ENCODE measurements at places on chromosomes 2 and 18.
A peak's percentile ranks its signal among the peaks of the same experiment; 100 is the strongest.

- DNase-seq = no peak
Measured at GRCh38 chr2:158115202-158115767, 13.6 kb downstream of the UPP2 start.

- DNase-seq = peak; percentile 47
Measured at GRCh38 chr18:22558945-22559385, 141.2 kb upstream of the CTAGE1 start.

GRCh38 chr18:47949202-47949601 is 18.7 kb upstream of the SMAD2 start:
- no peak for DNase-seq

DNA sequence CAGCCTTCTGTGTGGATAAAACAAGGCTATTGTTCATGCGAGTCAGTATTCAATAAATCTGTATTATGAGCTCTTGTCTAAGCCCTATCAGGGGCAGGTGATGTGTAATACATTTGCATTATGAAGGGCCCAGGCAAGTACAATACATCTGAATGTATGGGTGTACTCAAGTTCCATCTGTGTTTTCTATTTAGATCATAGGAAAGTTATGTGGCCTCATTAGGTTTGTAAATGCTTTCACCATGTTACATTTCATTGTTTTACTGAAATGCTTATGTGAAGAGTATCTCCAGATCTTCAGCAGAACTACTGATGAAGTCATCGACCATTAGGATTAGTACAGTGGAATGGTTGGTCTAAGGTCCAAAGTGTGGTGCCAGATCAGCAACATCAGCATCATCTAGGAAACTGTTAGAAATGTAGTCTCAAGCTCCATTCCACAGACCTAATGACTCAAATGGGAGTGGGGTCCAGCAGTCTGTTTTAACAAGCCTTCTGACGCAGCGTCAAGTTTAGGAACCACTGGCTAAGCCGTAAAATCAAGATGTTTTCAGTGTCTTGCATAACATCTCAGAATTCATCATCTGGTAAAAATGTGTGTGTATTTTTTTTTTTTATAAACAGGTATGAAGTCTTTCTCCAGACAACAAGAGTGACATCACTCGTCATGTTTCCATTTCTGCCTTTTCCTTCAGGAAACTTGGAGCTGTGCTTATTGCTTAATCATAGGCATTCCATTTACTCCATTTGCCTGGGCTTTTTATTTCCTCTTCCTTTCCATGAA is 80.5 kb downstream of the LYPD6 start:
- peak; percentile 95 for DNase-seq

DNA sequence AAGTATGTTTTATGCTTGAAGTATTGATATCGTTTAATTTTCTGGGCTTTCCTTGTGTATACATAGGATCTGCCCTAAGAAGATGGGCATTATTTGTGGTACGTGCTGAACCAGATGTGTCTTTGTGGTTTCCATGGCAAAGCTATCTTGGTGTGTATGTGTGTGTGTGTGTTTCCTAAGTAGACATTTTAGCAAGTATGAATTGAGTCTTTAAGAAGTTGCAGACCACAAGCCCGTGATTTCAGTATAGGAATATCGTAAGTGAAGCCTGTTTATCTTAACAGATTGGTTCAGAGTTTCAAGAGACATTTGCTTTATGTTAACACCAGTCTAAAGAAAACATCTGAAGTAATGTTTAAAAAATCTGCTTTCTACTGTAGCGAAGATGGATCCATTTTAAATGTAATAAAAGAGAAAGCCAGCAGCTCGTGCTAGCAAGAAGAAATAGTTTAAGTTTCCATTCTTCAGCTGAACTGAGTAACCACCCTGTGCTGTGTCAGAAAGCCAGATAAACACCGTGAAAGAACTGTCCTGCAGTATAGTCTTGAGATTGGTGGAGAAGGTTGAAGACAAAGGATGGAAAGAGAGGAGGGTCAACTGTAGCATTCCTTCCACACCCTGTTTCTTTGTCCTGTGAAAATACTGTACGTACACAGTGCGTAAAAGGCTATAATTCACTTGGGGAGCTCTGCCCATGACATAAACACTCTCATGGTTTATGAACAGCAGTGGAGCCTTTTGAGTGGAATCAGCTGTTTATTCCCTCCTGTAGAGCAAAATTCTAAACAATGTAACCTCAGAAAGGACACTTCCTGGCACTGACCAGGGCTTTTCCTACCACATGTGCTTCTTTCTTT is 91.9 kb upstream of the FOSL2 start:
- peak; percentile 83 for DNase-seq

DNA sequence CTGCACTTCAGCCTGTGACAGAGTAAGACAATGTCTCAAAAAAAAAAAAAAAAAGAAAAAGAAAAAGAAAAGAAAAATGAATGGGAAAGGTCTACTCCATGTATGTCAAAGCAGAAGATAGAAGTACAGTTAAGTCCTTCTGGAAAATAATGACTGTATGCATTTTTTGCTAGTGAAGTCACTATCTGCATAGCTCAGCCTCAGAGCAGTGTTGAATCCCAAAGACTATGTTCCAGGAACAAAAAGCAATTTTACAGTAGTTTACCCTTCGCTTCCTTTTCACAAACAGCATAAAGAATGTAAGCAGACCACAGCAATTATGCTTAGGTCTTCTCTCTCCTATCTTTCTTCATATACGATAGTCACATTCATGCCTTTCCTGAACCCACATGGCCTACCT is 497.4 kb downstream of the CMPK2 start:
- DNase-seq = peak; percentile 86

DNA sequence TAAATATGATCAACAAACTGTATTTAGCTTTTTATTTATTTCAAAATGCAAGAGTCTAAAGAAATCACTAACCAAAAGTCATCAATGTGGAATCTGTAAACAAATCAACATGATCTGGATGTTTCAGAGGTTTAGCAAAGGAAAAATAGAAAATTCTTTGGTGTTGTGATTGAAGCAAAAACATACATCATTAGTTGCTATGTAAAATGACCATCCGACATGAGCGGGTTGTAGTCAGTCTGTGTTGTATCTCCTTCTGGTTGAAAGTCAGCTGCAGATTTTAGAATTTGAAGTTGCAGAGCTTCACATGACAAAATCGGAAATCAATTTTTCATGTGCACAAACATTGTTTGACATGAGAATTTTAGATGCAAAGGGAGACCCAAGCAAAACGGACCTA is 63.2 kb downstream of the IRS1 start:
- no peak for DNase-seq

DNA sequence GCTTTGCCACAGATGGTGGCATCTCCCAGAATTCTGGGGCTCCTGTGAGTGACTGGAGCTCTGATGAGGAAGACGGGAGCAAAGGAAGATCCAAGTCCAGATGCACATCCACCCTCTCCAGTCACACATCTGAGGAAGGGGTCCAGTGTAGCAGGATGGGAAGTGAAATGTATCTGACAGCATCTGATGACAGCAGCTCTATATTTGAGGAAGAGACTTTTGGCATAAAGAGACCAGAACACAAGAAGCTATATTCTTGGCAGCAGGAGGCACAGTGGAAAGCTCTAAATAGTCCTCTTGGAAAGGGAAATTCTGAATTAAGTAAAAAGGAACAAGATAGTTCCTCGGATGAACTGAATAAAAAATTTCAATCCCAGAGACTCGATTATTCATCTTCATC is 23.5 kb upstream of the C1GALT1C1L start:
- DNase-seq = no peak

- no peak for DNase-seq
Measured at GRCh38 chr2:230706053-230706521, 6.6 kb upstream of the CAB39 start.

DNA sequence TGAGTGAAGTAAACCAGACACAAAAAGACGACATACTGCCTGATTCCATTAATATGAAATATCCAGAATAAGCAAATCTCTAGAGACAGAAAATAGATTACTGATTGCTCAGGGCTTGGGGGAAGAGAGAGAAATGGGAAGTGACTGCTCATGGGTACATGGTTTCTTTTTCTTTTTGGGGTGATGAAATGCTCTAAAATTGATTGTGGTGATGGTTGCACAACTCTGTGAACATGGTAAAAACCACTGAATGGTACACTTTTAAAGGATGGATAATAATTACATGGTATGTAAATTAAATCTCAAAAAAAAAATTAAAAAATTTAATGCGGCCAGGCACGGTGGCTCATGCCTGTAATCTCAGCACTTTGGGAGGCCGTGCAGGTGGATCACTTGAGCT is 39.3 kb downstream of the RPL31 start:
- no peak for DNase-seq

DNA sequence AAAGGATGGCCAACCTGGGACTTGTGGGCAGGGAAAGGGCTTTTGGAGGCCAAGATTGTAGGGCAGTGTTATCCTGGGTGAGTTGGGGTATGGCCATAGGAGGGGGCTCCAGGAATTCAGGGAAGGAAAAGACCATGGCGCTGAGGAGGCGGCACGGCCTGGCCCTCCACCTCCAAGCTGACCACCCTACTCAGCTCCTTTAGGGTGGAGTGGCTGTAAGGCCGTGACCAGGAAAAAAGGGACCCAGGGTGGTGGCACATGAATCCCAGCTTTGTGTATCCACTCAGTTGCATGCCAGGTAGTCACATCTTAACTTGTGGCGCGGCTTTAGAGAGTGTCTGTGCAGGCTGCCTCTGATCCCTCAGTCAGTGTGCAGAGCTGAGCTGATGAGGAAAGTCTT is 168.1 kb downstream of the AGAP1 start:
- no peak for DNase-seq

GRCh38 chr18:51953521-51953920 is 386.5 kb upstream of the DCC start:
- no peak for DNase-seq

DNA sequence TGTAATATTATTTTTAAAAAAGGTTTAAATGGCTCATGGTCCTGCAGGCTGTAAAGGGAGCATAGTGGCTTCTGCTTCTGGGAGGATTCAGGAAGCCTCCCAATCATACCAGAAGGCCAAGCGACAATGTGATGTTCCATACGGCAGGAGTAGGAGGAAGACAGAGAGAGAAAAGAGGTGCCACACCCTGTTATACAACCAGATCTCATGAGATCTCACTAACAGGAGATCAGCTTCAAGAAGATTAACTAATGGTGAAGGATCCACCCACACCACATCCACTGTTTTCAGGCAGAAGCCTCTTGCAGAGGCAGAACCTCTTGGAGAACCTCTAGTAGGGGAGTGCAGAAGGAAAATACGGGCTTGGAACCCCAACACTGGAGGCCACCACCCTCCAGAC is 103.9 kb upstream of the TEKT4 start:
- no peak for DNase-seq

DNA sequence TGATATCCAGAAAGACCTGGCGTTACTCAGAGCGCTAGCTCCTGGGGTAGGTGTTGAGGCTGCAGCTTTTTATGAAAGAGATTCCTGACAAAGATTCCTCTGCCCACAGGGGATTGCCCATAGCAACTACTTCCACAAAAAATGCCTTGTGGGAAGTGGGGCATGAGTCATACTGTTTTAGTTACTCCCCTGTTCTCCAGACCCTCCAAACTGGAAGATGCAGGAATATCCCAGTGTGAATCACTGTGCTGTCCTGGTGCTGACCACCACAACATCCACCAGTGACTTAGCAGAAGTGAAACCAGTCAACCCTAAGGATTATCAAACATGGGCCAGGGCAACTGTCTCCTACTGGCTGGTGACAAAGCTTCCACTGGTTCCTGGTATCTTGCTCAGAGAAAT is 61.8 kb downstream of the CDH2 start:
- peak; percentile 93 for DNase-seq

GRCh38 chr2:143674051-143674450 is 544.8 kb downstream of the ARHGAP15 start:
- DNase-seq = no peak

DNA sequence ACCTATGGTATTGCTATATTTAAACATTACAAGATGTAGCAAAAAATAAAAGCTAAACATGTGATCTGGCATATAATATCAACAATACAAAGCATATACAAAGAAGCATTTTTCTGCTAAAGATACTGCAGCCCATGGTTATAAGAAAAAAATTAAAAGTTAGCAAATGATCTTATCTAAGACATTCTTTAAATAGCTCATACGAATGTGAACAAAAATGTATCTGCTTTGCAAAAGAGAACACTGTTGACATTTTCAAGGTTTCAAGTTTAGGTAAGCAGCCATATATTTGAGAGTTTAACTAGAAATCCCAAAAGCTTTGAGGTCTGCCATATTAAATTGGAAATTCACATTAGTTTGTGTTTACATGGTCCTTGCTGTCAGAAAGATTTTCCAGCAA is 301.0 kb upstream of the SLC39A10 start:
- DNase-seq = no peak

DNA sequence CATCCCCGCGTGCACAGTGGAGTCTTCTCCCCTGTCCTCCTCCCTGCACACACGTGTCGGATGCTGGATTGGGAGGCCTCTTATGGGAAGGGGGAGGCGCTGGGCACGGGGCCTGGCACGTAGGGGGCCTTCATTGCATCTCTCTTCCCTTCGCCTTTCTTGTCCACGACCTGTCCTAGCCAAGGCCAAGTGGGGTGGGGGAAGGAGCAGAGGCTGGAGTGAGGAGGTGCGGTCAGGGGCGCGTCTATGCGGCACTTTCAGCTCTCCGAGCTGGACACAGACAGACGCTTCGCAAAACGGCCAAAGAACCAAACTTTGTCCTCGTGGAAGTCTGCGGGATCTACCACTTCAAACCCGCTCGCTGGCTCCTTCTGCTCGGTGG is 13.4 kb downstream of the ALPG start:
- DNase-seq = no peak

GRCh38 chr2:234994438-234995321 is 42.9 kb downstream of the SH3BP4 start:
- no peak for DNase-seq

GRCh38 chr18:10168477-10168876 is 254.7 kb downstream of the VAPA start:
- no peak for DNase-seq

- DNase-seq = peak; percentile 36
Measured at GRCh38 chr2:31270822-31271231, 36.9 kb downstream of the EHD3 start.
